ENCODE measurements at places on chromosomes 1 and 21.

DNA sequence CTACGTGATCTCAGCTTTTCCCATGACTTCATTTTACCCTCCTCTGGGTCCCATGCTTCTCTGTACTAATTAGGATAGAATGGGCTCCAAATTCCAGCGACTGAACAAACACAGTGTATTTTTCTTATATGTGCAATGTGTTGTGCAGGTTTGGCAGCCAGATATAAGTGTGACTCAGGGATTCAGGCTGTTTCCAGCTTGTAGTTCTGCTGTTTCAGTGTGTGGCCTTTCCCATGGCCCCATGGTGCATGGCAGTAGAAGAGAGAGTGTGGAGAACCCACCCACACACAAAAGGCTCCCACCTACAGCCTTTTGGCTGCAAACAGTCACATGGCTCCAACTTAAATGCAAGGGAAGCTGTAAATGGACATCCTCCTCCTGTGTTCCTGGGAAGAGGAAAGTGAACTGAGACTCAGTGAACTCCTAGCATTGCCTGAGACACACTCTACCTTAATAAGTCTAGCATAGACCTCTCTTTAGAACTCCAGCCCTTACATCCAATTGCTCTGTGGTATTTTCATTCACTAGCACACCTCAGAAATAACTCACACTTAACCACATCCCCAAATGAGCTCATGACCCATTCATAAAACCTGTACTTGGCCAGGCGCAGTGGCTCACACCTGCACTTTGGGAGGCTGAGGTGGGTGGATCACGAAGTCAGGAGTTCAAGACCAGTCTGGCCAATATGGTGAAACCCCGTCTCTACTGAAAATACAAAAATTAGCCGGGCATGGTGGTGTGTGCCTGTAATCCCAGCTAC, 58.7 kb downstream of the KIAA0040 start:
- DNase-seq, result peak; percentile 65

GRCh38 chr1:84840346-84840745, 52.7 kb downstream of the LPAR3 start:
- no peak for DNase-seq

- no peak for DNase-seq
Observed at GRCh38 chr21:15135867-15136629, 71.2 kb upstream of the NRIP1 start.

- DNase-seq, result no peak
Observed at GRCh38 chr1:150508982-150509381, 1.1 kb downstream of the ECM1 start.

DNA sequence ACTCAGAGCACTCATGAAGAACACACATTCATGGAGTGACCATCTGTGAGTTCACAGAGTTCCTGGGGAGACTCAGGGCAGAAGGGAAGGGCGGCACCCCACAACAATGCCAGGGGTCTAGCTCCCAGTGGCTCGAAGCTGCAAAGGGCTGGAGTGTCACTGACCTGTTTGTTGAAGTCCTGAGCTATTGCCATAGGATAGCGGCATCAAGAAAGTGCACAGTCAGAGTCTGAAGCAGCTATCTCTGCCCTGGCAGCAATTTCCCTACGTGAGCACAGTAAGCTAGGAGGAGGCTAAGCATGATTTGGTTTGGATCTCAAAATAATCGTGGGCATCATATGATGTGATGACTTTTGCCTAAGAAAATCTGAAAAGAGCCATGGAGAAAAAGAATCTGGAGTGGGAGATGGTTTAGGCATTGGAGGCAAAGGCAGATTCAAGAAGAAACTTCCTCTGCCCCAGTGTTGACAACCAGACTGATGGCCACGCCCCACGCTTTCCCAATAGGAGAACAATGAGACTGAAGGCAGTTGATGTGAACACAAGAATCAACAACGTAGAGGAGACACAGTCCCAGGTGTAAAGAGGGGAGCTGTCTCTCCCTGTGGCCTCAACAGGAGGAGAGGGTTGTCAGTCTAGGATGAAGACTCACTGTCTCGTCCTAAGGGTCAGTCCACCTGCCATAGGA, 100.0 kb upstream of the SLC25A33 start:
- DNase-seq, result peak; percentile 59

- no peak for DNase-seq
Observed at GRCh38 chr1:41360074-41360785, 1.0 kb upstream of the FOXO6 start.

GRCh38 chr1:210910020-210910575, 223.8 kb downstream of the KCNH1 start:
- DNase-seq, result no peak
